ENCODE measurements at places on chromosomes 7 and 10.

- DNase-seq: no peak
Measured at GRCh38 chr7:67566101-67566500, 569.5 kb downstream of the TYW1 start.

DNA sequence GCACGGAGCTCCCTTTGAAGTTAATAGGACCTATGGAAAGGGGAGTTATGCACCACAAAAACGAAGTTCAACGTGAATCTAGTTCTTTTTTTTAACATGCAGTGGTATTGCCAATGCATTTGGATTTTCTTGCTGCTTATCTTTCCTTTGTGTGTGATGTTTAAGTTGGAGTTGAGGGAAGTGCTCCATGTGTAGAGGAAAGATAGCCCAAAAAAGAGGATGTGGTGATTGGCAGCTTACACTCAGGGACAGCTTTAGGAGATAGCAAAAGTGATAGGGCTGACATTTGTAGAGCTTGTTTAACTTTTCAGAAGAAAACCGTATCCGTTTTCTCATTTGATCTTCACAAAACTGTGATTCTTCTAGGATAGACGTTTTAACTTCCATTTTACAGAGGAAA lies 101.3 kb downstream of the MDFIC start:
- DNase-seq: no peak

- DNase-seq: no peak
Measured at GRCh38 chr7:47102331-47102841, 479.5 kb downstream of the TNS3 start.

GRCh38 chr7:144037414-144038035 lies 11.2 kb upstream of the OR2A5 start:
- no peak for DNase-seq

GRCh38 chr7:111092406-111093236 lies 1.7 kb downstream of the LRRN3 start:
- DNase-seq: no peak

DNA sequence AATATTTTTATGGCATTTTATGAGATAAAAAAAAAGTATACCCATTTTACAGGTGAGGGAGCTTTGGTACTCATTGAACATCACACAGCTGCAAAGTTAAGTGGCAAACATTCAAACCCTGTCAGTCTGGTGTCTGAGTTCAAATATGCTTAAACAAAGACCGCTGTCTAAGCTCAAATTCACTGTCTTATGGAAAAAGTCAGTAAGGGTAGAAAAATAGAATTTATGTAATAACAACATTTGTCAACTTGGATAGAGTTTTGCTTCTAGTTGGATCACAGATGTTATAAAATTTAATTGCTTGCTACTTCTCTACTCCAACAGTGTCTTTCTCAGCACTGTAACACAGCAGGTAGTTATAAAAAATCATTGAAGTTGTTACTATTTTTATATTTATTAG lies 161.7 kb upstream of the CSTF2T start:
- DNase-seq: no peak

DNA sequence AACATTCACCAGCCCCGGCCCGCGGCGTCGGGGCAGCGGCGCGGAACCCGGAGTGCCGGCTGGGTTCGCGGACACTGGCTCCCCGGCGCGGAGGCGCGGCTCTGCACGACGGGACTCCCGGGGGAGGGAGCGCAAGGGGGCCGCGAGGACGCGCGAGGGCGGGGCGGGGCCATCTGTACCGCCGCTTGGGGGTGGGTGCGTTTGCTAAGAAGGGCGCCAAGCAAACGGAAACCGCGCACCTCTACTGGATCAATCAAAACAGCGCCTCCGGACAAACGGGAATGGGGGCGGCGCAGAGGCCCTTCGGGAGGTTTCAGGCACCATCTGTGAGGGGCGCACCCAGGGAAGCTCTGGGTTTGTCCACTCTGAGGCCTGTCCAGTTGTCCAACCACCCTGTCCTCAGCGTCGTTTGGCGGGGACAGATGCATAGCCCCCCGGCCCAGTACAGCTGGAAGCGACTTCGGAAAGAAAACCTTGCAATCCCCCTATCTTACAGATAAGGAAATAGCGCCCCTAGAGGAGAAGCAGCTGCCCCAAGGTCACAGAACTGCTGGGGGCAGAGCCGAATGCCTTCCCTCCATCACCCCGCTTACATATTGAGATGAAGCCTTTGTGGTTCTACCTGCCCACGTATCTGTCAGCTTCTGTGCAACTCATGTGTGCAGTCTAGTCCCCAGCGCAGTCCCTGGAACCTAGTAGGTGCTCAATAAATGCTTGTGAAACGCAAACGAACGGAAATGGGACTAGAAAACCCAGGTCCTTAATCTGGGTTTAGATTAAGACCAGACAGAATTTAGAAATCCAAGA lies 10.7 kb upstream of the SLIT1 start:
- peak; percentile 72 for DNase-seq

GRCh38 chr10:106615081-106615480 lies 549.4 kb downstream of the SORCS1 start:
- no peak for DNase-seq

DNA sequence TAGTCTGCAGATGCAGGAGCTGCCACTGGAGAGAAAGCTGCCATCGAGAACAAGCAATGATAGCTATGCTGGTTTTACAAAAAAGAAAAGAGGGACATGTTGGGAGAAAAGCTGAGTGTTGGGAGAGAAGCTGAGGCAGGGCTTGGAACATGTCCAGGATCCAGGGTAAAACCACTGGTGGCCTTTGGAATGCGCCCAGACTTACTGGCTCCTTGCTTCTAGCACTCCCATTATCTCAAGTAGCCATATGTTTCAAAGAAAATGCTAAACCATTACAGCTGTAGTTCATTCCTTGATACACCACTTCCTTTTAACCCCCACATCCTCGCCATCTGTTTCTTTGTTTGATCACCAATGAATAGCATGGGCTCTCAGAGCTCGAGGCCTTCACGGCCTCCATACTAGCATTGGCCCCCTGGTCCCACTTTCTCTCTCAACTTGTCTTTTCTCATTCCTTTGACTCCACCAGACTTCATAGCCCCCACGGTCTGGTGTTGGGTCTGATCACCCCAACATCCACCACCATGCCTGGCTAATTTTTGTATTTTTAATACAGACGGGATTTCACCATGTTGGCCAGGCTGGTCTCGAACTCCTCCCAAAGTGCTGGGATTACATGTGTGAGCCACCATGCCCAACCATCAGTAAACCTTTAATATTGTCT lies 23.8 kb upstream of the PLAC9 start:
- no peak for DNase-seq

DNA sequence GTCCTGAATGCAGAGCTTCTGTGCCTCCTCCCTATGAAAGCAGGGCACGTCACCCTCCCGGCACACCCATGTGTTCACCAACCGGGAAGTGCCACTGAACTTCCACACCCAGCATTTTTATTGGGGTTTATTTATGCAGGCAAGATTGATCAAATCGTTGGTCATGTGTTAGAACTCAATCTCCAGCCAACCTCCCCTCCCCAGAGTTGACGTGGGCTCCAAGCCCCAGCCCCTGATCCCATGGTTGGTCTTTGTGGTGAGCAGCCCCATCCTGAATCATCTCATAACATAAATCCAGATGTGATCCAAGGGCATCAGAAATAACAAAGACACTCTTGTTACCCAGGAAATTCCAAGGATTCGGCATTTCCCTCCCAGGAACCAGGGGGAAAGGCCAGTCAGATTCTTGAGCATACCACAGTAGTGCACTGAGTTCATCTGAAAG lies 151.2 kb downstream of the TPST1 start:
- no peak for DNase-seq

- DNase-seq: no peak
Measured at GRCh38 chr10:51196508-51197175, 122.4 kb downstream of the PRKG1 start.

GRCh38 chr7:155509359-155509724 lies 37.0 kb downstream of the CNPY1 start:
- no peak for DNase-seq

GRCh38 chr10:70087616-70088307 lies 35.1 kb downstream of the MACROH2A2 start:
- no peak for DNase-seq

- no peak for DNase-seq
Measured at GRCh38 chr10:91406322-91406721, 3.8 kb upstream of the HECTD2 start.

GRCh38 chr10:97234400-97234799 lies 48.6 kb upstream of the SLIT1 start:
- DNase-seq: no peak

DNA sequence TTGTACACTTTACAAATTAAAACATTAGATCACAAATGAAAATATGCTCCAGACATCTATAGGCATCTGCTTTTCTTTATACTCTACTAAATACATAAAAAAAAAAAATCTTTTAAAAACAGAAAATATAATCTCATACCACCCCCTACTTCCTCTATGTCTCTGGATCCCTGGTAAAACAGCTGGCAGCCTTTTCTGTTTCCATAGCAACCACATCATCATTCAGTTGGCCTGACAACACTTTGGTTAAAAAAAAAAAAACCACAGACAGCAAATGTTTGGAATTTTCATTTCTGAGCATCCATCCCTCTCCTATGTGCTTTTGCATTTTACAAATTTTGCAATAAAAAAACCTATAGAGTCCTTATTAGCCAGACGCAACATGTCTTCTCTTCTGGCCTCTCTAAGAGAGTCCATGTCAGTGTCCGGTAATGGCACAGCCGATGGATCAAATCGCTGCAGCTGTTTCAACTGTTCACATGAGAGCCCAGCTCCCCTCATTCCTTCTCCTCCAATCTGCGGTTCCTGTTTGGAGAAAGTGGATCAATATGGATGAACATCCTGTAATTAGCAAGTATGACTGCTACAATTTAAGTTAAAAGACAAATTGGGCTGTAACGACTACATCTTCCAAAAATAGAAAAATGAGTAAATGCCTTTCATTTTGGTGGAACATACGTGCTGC lies 105.6 kb downstream of the NSUN6 start:
- DNase-seq: no peak

- DNase-seq: no peak
Measured at GRCh38 chr10:1189166-1190051, 133.2 kb downstream of the WDR37 start.

- no peak for DNase-seq
Measured at GRCh38 chr7:127831318-127832219, 179.6 kb downstream of the SND1 start.

- DNase-seq: no peak
Measured at GRCh38 chr7:79332091-79332490, 121.4 kb downstream of the MAGI2 start.

- no peak for DNase-seq
Measured at GRCh38 chr10:35276889-35277288, 59.4 kb upstream of the CCNY start.

- DNase-seq: no peak
Measured at GRCh38 chr10:132222726-132223125, 36.0 kb downstream of the DPYSL4 start.

- no peak for DNase-seq
Measured at GRCh38 chr10:5933909-5934546, 43.3 kb downstream of the IL15RA start.

DNA sequence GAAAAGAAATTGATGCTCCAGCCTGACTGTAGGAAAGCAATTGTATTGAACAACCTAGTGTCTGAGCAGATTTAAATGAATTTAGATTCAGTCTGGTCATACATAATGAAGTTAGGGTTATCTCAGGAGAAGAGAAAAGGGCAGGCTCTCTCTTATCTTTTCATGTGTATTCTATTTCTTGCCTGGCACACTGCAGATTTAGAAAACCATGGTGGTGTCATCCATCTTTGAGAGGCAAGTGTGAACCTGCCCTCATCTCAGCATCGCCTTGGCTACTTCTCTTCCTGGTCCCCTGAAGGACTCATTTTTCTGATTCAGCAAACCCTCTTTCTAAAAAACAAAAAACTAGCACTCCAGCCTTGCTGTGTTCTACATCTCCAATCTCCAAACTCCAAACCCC lies 137.7 kb downstream of the LRRC4 start:
- no peak for DNase-seq

DNA sequence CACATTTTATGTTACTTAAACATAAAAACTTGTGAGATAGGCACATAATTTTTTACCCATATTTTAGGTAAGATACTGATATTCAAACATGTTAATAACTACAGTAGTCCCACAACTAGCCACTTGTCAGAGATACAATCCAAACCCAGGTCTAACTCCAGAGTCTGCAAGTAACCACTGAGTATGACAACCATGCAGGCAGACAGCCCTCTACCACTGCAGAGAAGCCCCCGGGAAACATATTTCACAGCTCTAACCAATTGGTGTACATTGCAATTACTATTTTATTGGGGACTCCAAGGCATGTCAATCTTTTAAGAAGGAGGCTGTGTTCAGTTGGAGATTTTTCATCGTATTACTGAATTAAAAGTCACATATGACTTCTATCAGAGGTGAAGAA lies 107.2 kb upstream of the FAM133B start:
- no peak for DNase-seq

- DNase-seq: peak; percentile 36
Measured at GRCh38 chr10:62815381-62816075, 638 bp downstream of the EGR2 start.

DNA sequence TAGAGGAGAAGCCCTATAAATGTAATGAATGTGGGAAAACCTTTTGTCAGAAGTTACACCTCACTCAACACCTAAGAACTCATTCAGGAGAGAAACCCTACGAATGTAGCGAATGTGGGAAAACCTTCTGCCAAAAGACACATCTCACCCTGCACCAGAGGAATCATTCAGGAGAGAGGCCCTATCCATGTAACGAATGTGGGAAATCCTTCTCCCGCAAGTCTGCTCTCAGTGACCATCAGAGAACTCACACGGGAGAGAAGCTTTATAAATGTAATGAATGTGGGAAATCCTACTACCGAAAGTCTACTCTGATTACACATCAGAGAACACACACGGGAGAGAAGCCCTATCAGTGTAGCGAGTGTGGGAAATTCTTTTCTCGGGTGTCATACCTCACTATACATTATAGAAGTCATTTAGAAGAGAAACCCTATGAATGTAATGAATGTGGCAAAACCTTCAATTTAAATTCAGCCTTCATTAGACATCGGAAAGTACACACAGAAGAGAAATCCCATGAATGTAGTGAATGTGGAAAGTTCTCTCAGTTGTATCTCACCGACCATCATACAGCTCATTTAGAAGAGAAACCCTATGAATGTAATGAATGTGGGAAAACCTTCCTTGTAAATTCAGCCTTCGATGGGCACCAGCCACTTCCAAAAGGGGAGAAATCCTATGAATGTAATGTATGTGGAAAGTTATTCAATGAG lies 18.9 kb downstream of the RBAK start:
- DNase-seq: no peak

All from activated CD4-positive, alpha-beta T cell treated with anti-CD3 and anti-CD28 coated beads for 48 hours (primary cell).